GM04503 (cell line): ENCODE measurements at places on chromosomes 7 and 10.
A peak's percentile ranks its signal among the peaks of the same experiment; 100 is the strongest.

GRCh38 chr7:131016230-131016629, 282.2 kb upstream of the KLF14 start:
- no peak for DNase-seq

- DNase-seq: no peak
Observed at GRCh38 chr7:82998436-82998835, 164.2 kb downstream of the PCLO start.

DNA sequence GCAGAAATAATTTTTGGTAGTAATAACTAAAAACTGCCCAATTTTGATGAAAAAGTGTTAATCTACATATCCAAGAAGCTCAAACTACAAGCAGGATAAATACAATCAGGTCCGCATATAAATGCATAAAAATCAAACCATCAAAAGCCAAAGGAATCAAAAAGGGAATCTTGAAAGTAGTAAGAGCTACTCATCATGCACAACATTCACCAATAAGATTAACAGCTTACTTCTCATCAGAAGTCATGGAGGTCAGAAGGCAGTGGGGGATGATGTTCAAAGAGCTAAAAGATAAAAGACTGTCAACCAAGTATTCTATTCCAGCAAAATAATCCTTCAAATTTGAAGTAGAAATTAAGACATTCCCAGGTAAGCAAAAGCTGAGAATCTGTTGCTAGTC, 76.4 kb downstream of the CRPPA start:
- no peak for DNase-seq

GRCh38 chr7:92831716-92832533, 4.4 kb downstream of the CDK6 start:
- DNase-seq: peak; percentile 76

DNA sequence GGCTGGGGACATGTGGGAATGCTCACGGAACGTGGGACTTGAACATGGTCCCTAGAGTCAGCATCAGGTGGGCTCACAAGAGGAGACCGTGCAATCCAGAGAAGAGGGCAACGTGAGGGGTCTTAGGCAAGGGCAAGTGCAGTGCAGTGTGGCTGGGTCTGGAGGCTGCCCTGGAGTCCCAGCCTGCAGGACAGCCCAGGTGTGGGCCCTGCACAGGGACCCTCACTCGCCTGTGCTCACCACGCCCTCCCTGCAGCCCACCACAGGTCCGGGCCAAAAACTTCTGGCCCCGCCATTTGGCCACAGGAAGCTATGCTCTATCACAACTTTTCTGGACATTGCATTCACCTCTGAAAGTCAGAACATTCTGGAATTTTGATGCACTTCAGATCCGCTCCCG, 133.5 kb downstream of the PAXIP1 start:
- no peak for DNase-seq

DNA sequence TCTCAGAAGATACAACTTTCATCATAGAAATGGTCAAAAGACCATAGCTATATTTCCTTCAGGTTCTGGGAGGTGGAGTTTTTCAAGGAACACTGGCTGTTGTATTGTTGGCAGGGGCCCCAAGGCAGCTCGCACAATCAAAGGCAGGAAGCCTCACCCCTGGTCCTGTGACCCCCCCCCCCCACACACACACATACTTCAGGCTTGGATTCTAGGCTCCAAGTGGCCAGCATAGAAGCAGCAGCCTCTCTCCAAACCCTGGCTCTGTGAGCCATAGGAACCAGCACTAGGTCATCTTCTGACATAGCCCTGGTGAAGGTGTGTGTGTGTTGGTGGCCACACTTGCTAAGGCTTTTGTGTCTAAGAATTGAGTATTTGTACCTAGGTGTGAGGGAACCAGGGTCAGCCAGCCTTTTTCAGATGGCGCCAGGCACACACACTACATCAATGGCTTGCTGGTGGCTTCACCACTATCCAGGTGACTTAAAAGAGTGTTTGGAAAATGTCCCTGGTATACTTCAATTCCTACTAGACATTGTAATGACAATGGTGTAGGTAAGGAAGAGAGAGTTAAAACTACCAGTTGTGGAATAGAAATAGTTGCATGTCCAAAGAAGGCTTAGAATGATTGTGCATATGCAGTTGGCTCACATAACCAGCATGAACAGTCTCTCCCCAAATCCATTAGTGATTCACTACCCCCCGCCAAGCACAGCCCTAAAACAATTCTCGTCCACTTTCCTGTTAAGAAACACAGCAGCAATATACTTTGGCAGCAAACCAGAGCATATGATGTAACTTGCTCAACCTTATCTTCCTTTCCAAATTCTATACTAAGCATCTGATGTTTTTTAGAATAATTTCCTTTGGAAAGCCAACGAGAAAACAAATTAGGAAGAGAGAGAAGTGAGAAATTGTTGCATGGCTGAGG, 91.3 kb downstream of the AVL9 start:
- DNase-seq: peak; percentile 70

DNA sequence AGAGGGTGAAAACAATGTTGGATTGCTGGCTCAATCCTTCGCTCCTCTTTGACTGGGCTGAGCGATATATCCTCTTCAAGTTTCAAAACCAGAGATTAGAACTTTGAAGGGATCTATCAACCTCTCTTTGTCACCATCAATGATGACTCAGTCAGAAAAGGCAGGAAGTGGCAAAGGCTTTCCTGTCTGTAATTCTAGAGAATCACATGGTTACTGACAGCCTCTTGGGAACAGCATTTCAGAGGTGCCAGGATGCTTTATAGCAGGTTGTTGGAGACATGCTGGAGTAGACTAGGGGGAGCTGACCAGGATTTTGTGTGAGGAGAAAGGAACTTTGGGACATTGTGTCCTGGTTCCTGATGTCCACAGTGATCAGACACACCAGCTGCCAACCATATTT, 81.3 kb downstream of the PRKCQ start:
- DNase-seq: no peak

DNA sequence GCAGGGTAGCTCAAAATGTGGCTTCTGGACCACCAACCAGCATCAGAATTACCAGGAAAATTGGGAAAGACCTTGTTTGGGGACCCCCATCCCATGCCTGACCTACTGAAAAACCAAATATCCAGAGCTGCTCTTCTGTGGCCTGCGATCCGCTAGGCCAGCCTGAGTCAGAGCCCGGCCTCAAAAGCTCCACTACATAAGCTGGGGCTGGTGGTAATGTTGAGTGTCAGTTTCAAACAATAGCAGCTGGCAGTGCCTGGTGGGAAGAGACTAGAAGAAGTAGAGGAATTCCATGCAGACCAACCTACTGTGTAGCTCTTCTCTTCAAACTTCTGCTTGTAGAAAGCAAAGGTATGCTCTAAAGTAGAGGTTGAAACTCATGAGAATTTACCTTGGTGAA, 52.0 kb downstream of the KLRG2 start:
- DNase-seq: no peak

GRCh38 chr7:90844421-90844820, 248.3 kb downstream of the CDK14 start:
- DNase-seq: no peak

GRCh38 chr10:74929197-74929596, 102.8 kb downstream of the KAT6B start:
- DNase-seq: no peak

GRCh38 chr7:24964191-24964590, 15.8 kb downstream of the OSBPL3 start:
- no peak for DNase-seq

DNA sequence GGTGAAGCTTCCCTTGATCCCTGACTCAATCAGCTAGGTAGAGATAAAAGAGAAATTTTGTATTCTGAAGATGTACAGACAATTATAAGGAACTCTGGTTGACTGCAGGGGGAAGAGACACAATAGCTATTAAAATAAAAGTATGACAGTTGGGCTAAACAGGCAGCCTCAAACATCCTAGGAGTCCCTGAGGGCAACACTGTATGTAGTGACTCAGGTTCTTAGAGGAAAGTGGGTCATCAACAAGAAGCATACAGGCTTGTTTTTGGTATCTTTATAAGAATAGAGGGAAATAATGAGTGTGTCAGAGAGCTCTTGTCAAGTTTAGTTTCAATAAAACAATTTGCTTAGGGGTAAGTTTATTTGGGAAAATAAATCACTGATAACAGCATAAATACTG, 150.3 kb downstream of the AUTS2 start:
- no peak for DNase-seq

- no peak for DNase-seq
Observed at GRCh38 chr10:78560341-78560688, 508.5 kb upstream of the ZMIZ1 start.

DNA sequence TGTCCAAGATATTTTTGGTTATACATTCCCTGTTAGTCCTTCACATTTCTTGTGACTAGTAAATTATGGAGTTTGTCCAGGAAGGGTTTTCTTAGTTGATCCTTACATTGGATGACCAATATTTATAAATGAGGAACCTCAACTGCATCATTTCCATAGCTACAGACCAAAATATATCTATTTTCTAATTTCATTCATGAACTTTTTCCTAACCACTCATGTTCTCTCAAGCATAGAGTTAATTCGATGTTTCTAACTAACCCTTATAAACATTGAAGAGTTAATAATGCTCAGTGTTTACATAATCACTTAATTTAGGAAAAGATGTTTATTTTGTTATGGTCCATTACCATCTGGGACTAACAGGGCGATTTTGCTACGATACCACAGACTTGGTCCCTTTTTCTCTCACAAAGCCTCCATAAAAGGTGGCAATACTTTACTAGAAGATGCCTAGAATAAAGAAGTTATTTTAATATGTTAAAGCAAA, 591.0 kb downstream of the MAGI2 start:
- DNase-seq: no peak

DNA sequence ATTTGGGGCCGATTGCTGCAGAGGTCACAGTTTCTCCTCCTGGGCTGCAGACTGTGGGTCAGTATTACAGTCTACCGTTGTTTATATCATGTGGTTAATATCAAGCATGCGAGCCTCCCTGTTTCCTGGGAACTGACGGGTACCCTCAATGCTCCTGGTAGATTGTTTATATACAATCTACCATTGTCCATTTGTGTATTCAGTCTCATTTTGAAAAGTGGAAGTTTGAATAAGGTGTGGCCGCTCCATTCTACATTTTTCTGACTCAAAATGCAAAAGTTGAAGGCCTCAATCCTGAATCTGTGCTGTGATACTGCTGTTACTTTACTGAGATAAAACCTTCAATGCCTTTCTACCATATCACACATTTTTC, 107.9 kb downstream of the ACTR3B start:
- DNase-seq: no peak

GRCh38 chr10:88986549-88987242, 3.9 kb upstream of the FAS start:
- DNase-seq: no peak

GRCh38 chr7:44050121-44050914, 5.8 kb downstream of the DBNL start:
- DNase-seq: no peak

- peak; percentile 68 for DNase-seq
Observed at GRCh38 chr10:128096486-128097199, 29.6 kb downstream of the MKI67 start.

GRCh38 chr10:84946904-84947303, 618.5 kb downstream of the CCSER2 start:
- DNase-seq: no peak

DNA sequence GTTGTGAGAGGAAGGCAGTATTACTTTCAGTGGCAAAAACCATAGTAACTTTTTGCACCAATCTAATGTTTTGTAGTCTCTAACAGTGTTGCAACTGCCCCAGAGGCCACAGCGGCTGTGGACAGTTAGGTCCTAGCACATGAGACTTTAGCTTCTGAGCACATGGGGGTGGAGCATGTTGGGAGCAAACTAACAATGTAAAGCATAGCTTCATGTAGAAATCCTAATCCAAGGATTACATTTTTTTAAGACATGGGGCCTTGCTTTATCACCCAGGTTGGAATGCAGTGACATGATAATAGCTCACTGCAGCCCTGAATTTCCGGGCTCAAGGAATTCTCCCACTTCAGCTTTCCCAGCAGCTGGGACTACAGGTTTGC, 49.0 kb downstream of the LAMB1 start:
- DNase-seq: no peak

DNA sequence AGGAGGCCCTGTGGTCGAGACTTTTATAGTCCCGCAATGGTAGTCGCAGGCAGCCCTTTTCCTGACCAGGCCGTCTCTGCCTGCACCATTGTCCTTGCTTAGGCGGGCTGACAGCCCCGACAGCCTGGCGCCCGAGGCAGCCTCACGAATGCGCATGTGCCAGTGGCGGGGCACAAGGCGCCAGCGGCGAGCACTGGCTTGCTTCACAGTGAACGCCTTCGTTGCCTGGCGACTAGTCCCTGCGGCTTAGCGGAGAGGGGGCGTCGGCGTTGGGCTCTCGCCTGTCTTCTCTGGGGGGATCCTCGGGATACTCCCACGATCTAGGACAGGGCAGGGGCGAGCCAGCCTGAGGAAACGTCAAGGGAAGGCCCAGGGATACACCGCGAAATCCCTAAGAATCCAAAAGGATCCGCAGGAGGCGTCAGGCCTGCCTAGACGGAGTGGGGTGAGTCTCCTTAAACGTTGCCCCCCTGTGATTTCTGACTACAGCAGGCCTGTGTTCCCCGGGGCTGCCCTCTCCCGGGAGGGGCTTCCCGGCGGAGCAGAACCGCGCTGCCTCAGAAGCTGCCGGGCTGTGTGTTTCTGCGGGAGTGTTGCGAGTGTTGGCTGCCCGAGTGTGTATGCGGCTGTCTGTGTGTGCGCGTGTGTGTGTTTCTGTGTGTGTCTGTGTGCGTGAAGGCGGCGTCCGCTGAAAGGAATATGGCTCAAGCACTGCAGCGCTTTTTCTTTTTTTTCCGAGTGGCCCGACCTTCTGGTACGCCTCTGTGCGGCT, 20.5 kb upstream of the ZNF273 start:
- no peak for DNase-seq

DNA sequence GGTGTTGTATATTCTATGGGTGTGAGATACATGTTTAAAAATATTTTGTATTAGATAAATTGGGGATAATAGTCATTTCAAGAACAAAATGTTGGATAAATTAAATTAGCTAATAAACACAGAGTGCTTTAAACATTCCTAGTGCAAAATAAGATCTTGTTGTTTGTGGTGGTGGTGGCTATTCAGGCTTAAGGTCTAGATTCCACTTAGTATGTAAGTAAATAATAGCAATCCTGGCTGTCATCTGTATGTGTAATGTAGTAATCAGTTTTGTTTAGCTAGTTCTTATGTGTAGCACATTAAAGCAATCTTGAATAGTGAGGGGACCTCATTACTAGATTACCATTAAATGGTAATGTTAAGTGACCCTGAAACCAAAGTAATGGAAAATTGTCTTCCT, 48.7 kb downstream of the KAT6B start:
- DNase-seq: no peak
